ENCODE measurements at places on chromosomes 2 and 18. TPM values are rescaled to one million over a fixed set of nuclear protein-coding genes. Genes with fewer than 3 reads are reported as not detected.
A peak's percentile ranks its signal among the peaks of the same experiment; 100 is the strongest.

- peaks cover 6% of the 10 kb centered on the region for H3K4me1 ChIP-seq
- no peaks in the 10 kb centered on the region for H3K36me3 ChIP-seq
- no peaks in the 10 kb centered on the region for H3K27me3 ChIP-seq
- DNase-seq: no peak
- no peak overlapping the region for H3K27ac ChIP-seq
Observed at GRCh38 chr2:48568547-48568946, 38.6 kb downstream of the STON1 start.

DNA sequence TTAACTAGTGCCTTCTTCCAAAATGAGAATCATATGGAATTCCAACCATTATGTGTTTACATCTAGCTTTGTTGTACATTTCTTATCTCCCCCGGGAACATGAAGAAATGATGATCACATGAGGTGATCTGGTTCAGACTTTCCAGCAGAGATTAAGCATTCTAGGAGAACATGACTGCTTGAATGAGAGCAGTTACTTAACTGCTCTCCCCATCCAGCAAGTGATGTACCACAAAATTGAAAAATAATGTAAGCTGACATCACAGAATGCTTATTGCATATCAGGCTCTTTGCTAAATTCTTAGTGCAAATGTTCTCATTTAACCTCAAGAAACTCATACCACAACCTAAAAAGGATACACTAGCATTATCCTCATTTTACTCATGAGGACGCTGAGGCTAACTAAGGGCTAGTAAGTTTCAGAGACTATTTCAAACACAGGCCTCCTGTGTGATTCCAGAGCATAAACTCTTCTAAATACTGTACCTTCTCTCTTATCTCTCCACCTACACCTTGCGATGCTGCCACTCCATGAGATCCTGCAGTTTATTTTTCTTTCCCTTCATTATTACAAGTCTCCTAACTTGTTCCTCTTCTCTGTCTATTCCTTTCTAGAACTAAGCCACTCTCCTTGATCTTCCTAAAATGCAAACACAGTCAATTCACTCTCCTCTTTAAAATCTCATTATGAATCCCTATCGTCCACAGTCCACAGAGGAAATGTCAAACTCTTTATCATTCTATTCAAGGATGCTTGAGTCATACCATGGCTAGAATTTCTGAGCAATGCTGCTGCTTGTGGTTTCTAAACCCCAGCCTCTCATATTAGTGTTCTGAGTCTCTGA, 1224.8 kb upstream of the ZEB2 start:
- no peak overlapping the region for H3K4me3 ChIP-seq
- no peak overlapping the region for H3K27ac ChIP-seq
- no peak for DNase-seq
- no peaks in the 10 kb centered on the region for H3K4me1 ChIP-seq
- no peaks in the 10 kb centered on the region for H3K36me3 ChIP-seq

- H3K27me3 ChIP-seq: no peaks in the 10 kb centered on the region
- peak; percentile 79 for DNase-seq
- H3K36me3 ChIP-seq: no peaks in the 10 kb centered on the region
Observed at GRCh38 chr2:168773719-168774521, 28.5 kb upstream of the NOSTRIN start.

The UGT1A3 gene
- total RNA-seq: not detected

DNA sequence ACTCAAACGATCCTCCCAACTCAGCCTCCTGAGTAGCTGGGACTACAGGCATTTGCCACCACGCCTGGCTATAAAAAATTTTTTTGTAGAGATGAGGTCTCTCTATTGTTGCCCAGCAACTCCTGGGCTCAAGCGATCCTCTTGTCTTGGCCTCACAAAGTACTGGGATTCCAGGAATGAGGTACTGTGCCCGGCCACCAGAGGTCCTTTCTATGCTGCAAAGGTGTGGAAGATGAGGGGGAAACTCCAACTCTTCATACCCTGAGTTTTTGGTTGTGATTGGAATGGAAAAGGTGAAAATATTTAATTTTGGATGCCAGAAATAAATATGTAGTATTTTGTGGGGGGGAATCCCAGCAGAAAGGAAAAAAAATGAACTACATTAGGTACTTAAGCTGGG, 36.0 kb downstream of the MRPL33 start:
- no peak overlapping the region for H3K4me3 ChIP-seq
- H3K4me1 ChIP-seq: peaks cover 1% of the 10 kb centered on the region
- no peak overlapping the region for H3K27ac ChIP-seq
- DNase-seq: peak; percentile 33
- no peaks in the 10 kb centered on the region for H3K36me3 ChIP-seq

- DNase-seq: no peak
- H3K4me1 ChIP-seq: peaks cover 19% of the 10 kb centered on the region
- no peak overlapping the region for H3K27ac ChIP-seq
- H3K4me3 ChIP-seq: no peak overlapping the region
Observed at GRCh38 chr2:239244625-239245024, 156.2 kb downstream of the HDAC4 start.

DNA sequence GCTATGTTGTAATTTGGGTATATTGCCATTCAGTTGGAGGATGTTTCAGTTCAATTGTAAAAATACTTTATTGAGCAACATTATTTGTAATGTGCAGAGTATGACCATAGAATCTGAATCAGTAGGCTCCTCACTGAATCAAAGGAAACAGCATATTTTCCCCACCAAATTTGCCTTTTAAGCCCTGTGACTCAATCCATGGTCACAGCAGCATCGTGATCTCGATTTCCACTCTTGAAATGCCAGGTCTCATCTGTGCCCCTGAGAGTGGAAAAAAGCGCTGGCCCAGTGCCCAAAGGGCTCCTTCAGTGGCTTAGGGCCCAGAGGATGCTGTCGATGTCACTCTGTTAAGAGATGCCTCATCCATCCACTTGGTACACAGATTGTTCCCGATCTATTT, 57.5 kb downstream of the FHOD3 start:
- H3K4me1 ChIP-seq: no peaks in the 10 kb centered on the region
- H3K4me3 ChIP-seq: no peak overlapping the region
- H3K27ac ChIP-seq: no peak overlapping the region

The KCNJ13 gene
- total RNA-seq: not detected

The REG3A gene
- 0.41 TPM for total RNA-seq

- H3K36me3 ChIP-seq: no peaks in the 10 kb centered on the region
- H3K27ac ChIP-seq: no peak overlapping the region
- H3K27me3 ChIP-seq: no peaks in the 10 kb centered on the region
- H3K4me3 ChIP-seq: no peak overlapping the region
- H3K4me1 ChIP-seq: no peaks in the 10 kb centered on the region
Observed at GRCh38 chr18:73340135-73340977, 472.6 kb upstream of the NETO1 start.

The SH3BP4 gene
- total RNA-seq: 37.4 TPM

DNA sequence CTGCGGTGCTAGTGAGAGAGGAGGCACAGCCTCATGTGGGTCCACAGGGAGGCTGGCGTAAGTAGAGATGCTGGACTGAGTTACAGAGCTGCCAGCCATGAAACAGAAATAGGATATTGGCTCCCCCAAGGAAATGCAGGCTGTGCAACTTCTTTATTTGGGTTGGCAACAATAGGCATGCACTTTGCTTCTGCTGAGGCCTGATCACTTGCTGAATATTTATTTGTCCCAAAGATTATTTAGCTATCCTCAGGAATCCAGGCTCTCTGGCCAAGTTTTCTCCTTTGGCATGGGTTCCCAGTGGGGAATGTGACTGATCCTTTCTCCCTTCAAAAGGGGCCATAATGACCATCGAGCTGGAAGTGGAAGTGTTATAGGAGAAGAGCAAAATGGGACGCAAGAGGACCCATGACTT, 60.0 kb downstream of the MAPK4 start:
- no peak for DNase-seq
- no peak overlapping the region for H3K27ac ChIP-seq
- H3K36me3 ChIP-seq: no peaks in the 10 kb centered on the region
- H3K4me1 ChIP-seq: no peaks in the 10 kb centered on the region
- H3K27me3 ChIP-seq: no peaks in the 10 kb centered on the region

GRCh38 chr2:122414902-122415301, 659.5 kb downstream of the TSN start:
- H3K36me3 ChIP-seq: no peaks in the 10 kb centered on the region
- no peak overlapping the region for H3K27ac ChIP-seq
- no peak overlapping the region for H3K4me3 ChIP-seq
- H3K4me1 ChIP-seq: no peaks in the 10 kb centered on the region

DNA sequence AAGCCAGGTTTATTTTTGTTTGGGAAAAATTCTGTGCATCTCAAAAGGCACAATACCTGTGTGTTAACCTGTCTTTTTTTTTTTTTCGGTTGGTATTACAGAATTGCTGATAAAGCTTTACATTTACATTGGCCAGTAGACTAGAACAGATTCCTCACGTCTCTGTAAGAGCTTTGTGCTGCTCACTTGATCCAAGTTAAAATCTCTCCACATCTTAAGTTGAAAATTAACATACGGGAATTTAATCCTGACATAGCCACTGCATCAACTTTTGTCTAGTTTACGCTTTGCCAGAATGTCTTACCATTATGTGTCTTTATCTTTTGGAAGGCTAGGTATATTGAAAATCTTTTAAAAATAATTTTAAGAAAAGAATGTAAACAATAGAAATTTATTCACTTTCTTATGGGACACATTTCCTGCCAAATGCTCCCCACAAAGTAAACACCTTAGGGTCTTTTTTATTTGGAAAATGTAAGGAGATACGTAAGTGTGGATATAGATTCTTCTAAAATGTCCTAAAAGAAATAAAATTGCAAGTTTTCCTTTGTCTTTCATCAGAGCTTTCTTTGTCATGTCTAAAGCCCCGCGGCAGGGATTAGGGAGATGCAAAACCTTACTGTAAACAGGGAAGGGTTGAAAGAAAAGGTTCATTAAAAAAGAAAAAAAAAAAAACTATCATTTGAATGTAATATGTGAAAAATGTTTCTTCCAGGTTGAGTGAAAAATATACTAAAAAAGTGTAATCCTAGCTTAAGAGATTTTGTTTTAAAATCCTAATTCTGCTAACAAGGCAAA, 912.8 kb downstream of the NRXN1 start:
- H3K4me1 ChIP-seq: no peaks in the 10 kb centered on the region
- no peaks in the 10 kb centered on the region for H3K36me3 ChIP-seq

The HRH4 gene
- not detected for total RNA-seq

The AQP4 gene
- total RNA-seq: 9.1 TPM

GRCh38 chr2:64807417-64807816, 153.7 kb upstream of the SERTAD2 start:
- H3K27me3 ChIP-seq: no peaks in the 10 kb centered on the region
- H3K4me1 ChIP-seq: no peaks in the 10 kb centered on the region
- DNase-seq: no peak
- no peaks in the 10 kb centered on the region for H3K36me3 ChIP-seq

- H3K4me1 ChIP-seq: no peaks in the 10 kb centered on the region
- no peak for DNase-seq
- no peak overlapping the region for H3K4me3 ChIP-seq
- H3K27ac ChIP-seq: no peak overlapping the region
Observed at GRCh38 chr18:43830947-43831346, 553.7 kb upstream of the SYT4 start.

- no peak overlapping the region for H3K4me3 ChIP-seq
- H3K4me1 ChIP-seq: peaks cover 3% of the 10 kb centered on the region
- peak; percentile 77 for DNase-seq
- no peak overlapping the region for H3K27ac ChIP-seq
- no peaks in the 10 kb centered on the region for H3K27me3 ChIP-seq
Observed at GRCh38 chr2:18987592-18988073, 370.8 kb downstream of the OSR1 start.

- H3K27ac ChIP-seq: peak overlapping the region; percentile 64
- DNase-seq: peak; percentile 28
- peaks cover 4% of the 10 kb centered on the region for H3K4me1 ChIP-seq
Observed at GRCh38 chr2:197309691-197310231, 819 bp downstream of the ANKRD44 start.

The CLEC4F gene
- total RNA-seq: 1.4 TPM

GRCh38 chr2:8230466-8230865, 451.4 kb upstream of the ID2 start:
- H3K27me3 ChIP-seq: no peaks in the 10 kb centered on the region
- no peak for DNase-seq
- H3K4me1 ChIP-seq: peaks cover 2% of the 10 kb centered on the region
- H3K27ac ChIP-seq: no peak overlapping the region
- H3K4me3 ChIP-seq: no peak overlapping the region

The CXCR2 gene
- total RNA-seq: 0.12 TPM

DNA sequence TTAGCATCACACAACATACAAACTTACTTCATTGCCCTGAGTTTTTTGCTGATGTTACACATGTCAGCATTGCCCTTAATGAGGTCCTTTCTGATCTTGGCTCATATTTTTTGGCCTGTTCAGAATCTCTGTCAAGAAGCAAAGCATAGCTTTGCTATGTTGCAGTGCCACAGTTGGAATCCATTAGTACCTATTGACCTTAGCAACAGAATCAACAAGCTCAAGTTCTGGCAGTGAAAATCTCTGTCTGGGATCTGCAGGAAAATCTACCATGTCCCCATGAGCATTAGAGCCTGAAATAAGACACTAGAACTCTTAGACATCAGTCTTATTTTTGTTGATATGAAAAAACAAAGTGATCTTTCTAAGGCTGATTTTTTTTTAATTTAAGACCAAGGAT, 105.6 kb upstream of the FHL2 start:
- H3K27ac ChIP-seq: no peak overlapping the region
- no peaks in the 10 kb centered on the region for H3K4me1 ChIP-seq
- H3K27me3 ChIP-seq: no peaks in the 10 kb centered on the region

DNA sequence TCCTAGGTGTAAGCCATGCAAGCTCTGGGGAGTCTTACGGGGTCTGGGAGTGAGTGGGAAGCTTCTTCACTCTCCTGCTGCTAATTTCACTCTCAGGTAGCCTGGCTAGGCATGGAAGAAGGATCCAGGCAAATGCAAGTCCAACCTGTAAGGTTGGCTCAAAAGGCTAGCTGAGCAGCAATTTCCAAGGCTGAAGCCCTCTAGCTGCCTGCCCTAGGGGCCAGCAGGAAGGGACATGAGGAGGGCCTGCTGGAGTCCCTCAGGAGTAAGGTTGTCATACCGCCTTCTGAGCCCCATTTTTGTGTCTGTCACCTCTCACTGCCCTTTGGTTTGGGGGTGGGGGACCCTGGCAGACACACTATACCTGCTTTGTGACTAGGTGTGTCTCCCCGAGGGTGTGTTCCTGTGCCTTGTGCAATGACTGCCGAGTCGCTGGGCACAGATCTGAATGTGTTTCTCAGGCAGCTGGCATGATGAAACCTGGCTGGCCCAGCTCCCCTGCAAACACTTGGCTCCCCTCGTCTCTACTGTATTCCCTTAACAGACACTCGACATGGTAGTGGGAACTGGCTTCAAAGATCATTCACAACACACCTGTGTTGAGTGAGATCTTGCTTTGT, 123.9 kb upstream of the FAM136A start:
- H3K27me3 ChIP-seq: no peaks in the 10 kb centered on the region
- no peak overlapping the region for H3K27ac ChIP-seq
- H3K4me3 ChIP-seq: no peak overlapping the region
- DNase-seq: no peak

DNA sequence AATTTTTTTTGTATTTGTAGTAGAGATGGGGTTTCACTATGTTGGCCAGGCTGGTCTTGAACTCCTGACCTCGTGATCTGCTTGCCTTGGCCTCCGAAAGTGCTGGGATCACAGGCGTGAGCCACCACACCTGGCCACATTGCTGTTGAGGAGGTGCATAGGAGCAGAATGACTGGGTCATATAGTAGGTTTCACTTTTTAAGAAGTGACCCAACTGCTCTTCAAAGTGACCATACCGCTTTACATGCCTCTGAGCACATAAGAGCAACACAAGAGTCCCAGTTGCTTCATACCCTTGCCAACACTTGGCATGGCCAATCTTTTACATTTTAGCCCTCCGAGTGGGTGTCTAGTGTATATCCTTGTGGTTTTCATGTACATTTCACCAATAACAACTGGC, 28.9 kb downstream of the RRM2 start:
- H3K4me1 ChIP-seq: no peaks in the 10 kb centered on the region
- H3K4me3 ChIP-seq: no peak overlapping the region
- H3K27me3 ChIP-seq: no peaks in the 10 kb centered on the region
- DNase-seq: no peak

The LYPD1 gene
- total RNA-seq: 43.9 TPM
